ENCODE measurements at places on chromosomes 1 and 21. TPM values are rescaled to one million over a fixed set of nuclear protein-coding genes. Genes with fewer than 3 reads are reported as not detected.

DNA sequence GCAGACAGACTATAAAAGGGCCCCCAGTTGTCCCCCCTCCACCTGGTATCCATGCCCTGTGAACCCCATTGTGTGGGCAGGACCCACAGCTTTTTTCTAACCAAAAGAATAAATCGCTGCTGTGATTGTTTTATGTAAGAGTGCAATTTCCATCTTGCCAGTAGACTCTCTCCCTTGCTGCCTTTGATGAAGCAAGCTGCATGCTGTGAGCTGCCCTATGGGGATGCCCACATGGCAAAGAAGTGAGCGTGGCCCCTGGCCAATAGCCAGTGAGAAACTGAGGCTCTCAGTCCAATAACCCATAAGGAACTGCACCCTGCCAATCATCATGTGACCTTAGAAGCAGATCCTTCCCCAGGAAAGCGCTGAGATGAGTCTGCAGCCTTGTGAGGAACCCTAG, 37.8 kb upstream of the FMOD start:
- no peak for DNase-seq

DNA sequence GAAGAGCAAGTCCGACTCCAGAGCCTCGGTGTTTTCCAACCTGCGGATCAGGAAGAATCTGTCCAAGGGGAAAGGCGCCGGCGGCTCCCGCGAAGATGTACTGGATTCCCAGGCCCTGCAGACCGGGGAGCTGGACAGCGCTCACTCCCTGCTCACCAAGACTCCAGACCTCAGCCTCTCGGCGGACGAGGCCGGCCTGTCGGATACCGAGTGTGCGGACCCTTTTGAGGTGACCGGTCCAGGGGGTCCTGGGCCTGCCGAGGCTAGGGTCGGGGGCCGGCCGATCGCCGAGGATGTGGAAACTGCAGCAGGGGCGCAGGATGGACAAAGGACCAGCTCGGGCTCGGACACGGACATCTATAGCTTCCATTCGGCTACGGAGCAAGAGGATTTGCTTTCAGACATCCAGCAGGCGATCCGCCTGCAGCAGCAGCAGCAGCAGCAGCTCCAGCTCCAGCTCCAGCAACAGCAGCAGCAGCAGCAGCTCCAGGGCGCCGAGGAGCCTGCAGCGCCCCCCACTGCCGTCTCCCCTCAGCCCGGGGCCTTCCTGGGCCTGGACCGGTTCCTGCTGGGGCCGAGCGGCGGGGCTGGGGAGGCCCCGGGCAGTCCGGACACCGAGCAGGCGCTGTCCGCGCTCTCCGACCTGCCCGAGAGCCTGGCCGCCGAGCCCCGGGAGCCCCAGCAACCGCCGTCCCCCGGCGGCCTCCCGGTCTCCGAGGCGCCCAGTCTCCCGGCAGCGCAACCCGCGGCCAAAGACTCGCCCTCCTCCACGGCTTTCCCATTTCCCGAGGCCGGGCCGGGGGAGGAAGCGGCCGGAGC, 827 bp downstream of the FMN2 start:
- DNase-seq, result peak; percentile 38

The RGS1 gene
- total RNA-seq, result 10.9 TPM

The AGO3 gene
- total RNA-seq, result 36.5 TPM

- no peak for DNase-seq
These were observed 2.5 kb upstream of the PTGER3 start for GRCh38 chr1:71049951-71050598.

The PDC gene
- not detected for total RNA-seq

The NDUFS2 gene
- 158 TPM for total RNA-seq

The GRHL3 gene
- not detected for total RNA-seq

DNA sequence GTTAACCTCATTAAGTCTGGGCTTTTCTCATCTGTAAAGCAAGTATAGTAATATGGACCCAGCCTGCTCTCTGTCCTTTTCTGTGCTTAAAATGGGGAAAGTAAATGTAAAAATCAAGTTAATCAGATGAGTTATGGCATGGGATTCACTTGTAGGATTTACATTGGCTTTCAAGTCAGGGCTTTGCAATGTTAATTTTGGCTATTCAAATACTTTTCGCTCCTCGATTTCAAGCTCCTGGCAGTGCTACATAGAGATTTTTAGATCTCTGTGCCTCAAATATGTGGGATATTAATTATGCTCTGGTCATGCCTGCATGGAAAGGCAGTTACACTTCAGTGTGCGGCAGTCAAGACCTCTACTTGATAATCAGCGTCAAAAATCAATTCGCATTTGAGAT, 709.8 kb downstream of the LTN1 start:
- DNase-seq, result no peak

DNA sequence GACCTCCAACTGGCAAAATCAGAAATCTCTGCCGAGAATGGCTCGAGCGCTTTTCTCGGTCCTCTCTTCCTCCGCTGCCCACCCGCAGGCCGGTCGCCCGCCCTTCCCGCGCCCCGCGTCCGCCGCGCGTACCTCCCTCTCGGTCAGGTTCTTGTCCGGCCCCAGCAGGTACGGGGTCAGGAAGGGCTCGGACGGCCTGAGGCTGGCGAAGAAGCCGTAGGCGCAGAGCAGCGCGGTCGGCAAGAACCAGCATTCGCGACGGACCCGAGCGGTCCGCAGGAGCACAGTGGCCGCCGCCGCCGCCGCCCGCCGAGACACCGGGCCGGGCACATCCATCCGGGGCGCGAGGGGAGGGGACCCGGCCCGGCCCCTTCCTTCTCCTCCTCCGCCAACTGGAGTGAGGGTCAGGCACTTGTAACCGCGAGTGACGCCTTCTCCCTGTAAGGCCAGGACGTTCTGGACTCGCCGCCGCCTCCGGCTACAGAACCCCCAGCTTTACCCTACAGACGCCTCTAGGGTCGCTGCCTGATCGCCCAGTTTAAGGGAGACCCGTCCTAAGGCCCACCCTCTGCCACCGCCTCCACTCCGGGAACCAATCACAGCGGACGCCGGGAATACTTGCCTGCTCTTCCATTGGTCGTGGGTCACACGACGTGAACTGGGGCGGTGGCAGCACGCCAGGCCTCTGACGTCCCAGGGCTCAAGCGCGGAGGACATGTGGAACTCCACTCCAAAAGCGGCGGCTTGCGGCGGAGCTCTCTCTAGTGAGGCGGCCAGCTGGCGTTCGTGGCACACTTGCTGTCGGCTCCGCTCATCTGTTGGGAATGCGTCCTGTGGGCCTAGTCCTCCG, at the start of gene SLC19A2:
Gene SLC19A2, minus strand, starts transcription at position 514 of the 850 bp plus-strand sequence. Its CDS starts 178 bp downstream, at position 336.
- DNase-seq, result peak; percentile 99

DNA sequence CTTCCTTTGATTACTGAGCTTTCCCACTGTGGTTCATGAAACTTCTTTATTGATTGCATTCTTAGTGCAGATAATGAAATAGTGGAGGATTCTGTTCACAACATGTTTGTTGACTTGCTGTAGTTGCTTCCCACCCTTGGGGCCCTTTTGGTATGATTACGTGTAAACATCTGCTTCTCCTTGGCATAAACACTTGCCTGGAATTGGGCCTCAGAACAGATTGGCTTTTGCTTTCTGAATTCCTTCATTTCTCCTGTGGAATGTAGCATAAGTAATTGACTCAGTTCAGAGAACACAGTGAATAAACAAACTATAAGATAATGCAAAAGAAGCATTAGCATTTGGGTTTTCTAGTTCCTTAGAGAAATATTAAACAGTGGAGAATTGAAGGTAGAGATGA, 59.5 kb upstream of the LAMC2 start:
- DNase-seq, result no peak

The ADAMTS5 gene
- 0.59 TPM for total RNA-seq

DNA sequence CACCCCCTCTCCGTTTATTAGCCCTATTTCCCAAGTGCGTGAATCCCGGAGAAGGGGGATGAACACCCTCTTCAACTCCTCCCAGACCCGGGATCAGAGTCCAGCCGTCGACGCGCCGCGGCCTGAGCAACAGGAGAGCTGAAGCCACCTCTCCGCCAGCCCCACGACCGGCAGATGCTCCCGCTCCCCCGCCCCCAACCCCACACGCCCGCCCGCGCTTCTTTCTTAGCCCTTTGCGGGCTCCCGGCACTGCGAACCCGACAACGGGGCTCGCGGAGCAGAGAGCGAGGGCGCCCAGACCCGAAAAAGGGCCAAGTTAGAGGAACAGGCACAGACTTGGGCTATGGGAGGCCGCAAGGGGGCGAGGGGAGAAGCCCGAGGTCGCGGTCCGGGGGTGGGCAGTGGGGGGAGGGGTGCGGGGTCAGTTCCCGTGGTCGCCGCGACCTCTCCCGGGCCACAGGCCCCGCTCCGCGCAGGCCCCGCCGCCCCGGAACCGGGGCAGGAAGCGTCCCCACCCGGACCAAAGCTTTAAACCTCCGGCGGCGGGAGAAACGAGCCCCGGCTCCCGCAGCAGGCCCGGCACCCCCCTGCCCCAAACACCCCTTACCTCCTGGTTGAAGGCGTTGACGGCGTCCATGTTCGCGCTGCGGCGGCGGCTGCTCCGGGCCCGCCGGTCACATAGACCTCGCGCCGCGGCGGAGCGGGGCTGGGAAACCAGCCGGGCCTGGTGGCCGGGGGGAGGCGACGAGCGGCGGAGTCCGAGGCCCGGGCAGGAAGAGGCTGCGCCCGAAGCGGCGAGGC, 662 bp downstream of the SCAF4 start:
- no peak for DNase-seq

GRCh38 chr1:201531551-201532425, 7.1 kb upstream of the NAV1 start:
- no peak for DNase-seq

The HES3 gene
- not detected for total RNA-seq

Measured in dorsolateral prefrontal cortex (tissue), 122 donors.